Fibroblast of pulmonary artery (primary cell): ENCODE measurements at places on chromosomes 16 and 17.

DNA sequence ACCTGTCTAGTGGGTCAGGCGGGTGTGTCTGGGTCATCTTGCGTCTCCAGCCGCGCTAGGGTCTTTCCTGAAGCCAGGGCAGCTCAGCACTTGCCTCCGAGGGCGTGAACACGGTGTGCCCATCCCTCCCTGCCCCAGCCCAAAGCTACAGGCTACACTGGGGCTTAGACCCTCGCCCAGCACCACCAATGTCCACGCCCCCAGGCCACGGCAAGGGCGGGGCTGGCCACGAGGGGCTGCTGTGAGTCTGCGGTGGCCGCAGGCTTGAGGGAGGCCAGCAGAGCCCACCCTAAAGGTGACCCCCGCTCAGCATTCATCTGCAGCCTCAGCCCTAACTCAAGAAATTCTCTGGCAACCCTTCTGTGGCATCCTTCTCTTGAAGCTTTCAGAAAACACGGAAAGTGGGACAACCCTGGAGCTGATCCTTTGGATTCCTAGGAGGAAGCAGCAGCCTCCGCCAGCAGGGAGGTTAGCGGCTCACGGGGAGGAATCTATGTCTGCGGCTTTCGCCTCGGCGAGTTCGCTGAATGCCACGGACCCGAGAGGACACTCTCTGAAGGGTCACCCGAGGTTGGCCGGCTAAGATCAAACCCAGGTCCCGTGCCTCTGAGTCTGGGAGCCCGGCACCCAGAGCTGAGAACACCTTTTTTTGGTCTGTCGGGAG lies 41.7 kb downstream of the TIMM22 start:
- no peak for DNase-seq

DNA sequence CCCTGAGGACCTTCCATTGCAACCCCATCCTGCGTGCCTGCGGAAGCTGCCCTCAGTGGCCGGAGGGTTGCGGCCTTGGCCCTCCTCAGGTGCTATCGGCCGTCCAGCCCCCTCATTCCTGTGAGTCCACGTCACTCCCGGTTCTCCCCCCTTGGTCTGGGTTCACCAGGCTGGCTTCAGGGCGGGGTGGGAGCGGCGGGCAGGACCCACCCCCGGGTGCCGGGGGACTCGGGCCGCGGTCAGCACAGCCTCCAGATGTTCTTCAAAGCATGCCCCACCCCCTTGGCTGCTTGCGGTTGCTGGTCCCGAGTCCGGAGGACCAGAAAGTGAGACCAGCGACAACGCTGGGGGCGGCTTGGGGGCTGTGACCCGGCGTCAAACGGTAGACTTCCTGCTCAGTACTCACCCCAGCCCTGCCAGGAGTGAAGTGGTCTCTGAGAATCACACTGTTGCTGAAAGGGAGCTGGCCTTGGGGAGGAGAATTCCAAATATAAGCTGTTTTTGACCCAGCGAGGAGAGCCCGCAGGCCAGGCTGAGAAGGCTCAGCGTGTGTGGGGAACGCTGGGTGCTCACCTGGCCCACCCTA lies 4.5 kb downstream of the ZNF469 start:
- no peak for DNase-seq

DNA sequence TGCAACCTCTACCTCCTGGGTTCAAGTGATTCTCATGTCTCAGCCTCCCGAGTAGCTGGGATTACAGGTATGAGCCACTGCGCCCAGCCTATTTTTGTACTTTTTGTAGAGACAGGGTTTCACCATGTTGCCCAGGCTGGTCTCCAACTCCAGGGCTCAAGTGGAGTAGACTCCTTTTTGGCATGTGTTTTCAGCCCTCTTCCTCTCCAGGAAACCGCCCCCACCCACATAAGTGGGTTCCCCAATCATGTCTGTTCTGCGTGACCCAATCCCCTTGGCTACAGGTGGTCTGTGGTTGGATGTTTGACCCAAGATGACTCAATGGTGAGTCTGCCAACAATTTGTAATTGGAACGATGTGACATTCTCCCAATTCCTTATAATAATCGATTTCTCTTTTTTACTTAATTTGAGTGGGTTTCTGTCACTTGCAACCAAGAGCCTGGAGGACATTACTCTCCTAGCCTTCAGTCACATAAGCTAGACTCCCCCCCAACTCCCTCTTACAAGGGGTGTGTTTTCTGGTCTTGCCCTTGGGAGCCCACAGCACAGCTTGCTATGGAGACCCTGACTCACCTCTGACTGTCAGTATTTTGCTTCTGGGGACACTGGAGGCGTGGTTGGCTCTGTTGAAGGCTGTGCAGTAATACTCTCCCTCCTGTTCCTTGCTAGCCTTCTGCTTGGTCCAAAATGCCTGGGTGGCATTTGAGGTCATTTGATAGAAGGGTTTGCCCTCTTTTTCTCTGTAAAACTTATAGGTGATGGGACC lies 34.9 kb downstream of the PECAM1 start:
- DNase-seq: peak; percentile 64

DNA sequence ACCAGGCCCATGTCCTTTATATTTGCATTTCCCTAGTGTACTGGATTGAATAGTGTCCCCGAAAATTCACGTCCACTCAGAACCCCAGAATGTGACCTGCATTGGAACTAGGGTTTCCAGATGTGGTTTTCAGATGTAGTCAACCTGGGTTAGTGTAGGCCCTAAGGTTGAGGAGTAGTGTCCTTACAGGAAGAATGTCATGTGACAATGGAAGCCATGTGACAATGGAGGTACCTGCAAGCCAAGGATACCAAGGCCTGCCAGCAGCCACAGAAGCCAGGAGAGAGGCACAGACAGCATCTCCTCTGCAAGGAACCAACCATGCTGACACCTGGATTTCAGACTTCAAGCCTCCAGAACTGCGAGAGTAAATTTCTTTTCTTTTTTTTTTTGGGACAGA lies 5.2 kb upstream of the PRR15L start:
- DNase-seq: no peak

DNA sequence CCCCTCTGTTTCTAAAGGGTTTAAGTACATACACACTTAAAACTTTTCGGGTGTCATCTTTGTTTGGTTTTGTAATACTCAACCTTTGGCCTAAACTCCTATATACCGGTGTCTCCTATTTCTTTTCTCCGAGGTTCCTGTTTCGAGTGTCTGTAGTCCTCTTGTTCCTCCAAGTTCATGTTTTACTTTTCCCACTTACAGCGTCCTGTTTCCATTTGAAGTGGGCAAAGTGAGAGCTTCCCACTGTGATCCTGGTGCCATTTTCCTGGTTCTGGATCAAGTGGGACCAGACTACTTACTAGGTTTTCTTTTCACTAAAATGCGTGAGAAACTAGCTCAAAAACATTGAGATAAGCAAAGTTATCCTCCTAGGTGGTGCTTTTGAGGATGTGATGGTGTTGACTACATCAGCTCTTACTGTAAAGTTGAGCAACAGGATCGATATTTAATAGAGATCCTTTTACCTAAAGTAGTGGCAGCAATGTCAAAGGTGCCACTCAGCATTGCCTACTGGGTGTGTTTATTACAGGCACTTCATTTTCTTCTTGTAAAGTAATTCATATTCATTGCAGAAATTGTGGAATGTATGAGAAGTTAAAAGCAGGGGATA lies 1.3 kb downstream of the PSMD3 start:
- DNase-seq: no peak

DNA sequence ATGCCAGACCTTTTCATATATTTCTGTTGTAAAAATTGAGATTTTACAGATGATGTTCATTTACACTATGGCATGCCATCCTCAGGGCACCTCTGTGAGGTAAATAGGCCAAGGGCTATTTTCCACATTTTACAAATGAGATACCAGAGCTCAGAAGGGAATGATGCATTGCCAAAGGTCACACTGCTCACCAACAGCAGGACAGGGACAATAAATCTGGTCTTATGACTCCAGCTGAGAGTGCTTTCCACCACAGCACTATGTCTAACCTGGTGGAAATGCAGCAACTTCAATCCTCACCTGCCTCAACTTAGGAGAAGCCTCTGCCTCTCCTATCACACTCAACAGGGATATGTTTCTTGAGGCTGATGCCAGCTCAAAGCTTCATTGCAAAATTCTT lies 40.6 kb downstream of the GRIN2A start:
- no peak for DNase-seq

GRCh38 chr17:3030096-3030495 lies 33.3 kb downstream of the OR1D5 start:
- peak; percentile 97 for DNase-seq

DNA sequence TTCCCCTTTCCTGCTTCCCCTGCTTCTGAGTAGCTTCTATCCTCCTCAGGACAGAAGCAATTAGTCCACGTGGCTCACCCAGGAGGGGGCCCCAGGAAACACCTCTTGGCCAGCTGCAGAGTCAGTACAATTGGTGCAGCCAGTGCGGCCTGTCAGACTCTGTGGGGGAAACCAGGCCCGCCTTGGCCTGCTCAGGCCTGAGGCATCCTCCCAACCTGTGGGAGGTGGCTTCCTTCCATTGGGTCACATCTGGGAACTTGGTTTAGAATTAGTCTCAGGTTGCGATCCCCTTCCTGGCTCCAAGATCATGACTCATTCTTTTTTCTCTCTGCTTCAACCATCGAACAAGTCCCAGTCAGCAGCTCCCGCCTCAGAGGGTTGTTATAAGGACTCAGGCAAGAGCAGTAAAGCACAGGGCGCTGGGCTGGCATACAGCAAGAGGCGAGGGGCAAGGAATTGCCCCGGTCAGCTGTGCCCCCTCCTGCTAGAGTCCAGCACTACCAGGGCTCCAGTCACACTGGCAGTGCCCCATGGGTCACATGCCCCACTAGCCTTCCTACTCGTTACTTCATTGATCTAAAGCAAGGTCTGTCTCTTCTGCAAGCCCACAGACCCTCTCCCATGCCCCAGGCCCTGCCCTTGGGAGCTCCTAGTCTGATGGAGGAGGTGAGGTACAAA lies 8.1 kb upstream of the EPX start:
- peak; percentile 55 for DNase-seq

DNA sequence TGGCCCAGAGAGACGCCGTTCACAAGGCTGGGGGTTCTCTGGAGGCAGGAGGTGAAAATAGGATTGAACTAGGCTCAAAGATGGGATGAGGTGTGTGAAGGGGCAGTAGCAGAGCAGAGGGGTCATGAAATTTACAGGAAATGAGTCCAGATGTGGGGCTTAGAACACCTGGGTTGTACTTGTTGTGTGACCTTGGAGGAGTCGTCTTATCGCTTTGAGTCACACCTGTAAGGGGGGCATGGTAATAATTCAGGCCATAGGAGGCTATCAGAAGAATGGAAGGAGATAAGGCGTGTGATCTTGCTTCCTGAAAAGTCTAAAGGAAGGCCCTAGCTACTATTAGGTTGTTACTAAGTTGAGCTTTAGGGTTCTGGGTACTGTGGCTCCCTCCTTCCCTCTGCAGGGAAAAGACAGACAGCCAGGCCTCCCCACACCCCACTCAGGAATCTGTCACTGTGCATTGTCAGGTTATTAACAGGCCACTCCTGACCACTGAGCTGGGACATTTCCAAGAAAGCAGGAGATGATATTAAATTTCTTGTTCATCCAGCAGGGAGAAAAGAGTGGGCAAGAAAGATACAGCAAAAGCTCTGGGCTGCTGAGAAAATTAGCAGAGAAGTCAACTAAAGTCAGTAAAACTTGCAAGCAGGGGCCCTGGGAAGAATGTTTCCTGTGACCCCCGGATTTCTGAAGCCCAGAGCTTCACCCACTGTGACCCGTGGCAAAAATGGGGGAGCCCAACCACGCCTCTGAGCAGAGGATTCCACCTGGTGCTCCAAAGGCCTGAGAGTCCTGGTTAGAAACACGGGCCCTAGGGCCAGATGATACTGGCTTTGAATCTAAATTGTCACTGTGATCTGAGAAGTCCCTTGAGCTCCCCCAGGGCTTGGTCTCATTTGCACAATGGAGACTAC lies 6.0 kb upstream of the CDC42EP4 start:
- no peak for DNase-seq

DNA sequence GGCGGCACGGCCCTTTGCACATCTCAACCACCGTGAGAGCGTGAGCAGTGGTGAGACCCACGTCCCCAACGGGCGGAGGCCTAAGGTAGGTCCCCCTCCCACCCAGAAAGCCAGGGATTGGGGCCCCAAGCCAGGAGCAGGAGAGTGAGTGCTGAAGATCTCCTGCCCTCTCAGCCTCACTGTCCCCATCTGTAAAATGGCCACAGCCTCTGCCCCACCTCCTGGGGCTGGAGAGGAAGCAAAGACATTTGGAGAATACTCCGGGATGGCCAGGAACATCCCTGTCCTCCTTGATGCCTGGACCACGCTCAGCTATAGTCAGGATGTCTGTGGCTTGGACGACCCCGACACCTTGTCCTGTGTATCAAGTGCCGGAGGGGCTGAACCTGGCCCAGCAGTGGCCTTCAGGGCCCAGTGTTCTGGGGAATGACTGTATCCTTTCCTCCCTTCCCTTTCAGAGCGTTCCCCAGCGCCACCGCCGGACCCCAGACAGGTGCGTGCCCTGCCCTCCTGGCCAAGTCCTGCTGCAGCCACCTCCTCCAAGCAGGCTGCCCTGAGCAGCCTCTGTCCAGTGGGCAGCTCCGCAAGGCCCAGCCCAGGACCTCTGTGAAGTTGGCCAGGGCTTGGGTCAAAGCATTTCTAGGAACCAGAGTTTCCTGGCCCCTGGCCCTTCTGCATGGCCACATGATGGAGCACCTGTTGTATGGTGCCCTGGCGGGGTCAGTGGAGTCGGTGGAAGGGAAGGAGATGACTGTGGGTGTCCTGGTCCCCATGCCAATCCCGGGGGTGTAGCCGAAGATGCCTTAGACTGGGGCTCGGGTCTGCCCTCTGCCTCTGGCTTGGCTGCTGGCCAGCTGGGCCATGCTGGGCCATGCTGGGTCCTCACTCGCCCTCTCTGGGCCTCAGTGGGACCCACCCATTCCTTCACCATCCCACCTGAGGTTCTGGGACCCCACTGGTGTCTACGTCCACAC lies 38.4 kb downstream of the ADCY7 start:
- DNase-seq: no peak

DNA sequence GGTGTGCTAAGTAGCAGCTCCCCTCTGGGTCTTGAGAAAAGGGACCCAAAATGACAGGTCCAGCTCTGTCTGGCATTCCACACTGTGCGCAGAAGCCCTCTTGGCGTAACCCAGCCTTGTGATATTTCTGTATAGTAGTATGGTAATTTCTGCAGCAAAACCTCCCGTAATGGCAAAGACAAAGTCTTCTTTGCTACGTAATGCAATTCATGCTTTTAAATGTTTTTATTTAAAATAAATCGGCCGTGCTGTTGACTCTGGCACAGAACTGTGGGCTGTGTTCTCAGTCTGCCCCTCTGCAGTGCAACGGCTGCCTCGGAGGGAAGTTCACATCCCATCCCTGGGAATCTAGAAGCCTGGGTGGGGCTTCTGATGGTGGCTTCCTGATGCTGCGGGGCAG lies 75.2 kb downstream of the ASIC2 start:
- DNase-seq: no peak

DNA sequence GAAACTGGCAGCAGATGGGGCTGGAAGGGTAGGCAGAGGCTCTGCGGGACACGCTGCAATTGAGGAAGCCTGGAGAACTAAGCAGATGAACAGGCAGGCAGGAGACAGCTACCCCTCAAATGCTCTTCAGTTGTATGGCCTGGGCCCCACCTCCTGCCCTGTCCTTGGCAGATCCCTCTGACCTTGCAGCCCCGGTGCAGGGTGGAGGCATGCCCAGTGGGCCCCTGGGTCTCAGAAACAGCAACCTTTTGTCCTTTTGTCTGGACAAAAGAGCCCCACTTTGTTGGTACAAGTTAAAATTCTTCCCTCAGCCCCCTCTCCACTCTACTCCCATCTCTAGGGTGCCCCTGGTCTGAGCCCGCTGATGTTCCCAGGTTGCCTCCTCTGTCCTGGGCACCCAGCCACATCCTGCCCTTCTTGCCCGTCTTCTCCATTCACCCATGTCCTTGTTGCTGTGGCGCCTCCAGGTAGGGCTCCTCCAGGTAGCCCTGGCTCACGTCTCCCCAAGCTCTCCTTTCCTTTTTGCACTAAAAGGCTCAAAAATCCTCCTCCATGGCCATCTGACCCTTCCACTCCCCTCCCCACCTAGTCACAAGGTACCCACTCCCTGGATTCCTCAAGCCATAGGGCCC lies 136.8 kb downstream of the CLEC16A start:
- no peak for DNase-seq
